ENCODE measurements at places on chromosomes 7 and 10.

DNA sequence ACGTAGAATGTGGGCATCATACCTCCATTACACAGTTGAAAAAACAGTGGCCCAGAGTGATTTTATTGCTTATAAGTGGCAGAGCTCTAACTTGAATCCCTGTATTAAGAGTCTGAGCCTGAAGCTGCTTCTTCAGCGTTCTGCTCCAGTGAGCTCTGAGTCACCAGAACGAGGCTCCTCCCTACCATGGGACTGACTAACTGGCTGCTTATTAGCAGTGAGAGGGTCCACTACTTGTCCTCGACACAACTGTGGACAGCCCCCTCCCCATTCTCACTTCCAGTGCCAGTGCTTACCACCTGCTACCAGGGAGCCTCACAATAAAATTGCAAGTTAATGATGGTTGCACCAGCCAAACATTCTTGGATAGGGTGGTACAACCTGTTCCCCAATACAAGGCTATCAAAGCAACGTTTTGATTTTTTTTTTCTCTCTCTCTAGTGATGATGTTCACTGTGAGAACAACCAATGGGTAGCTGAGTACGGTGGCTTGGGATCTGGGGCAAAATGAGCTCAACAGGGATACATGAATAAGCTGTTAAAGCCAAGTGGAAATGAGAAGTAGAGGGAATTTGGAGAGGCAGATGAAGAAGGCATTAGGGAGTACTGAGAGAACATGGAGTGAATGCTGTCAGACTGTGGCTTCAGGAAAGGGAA is 2.7 kb upstream of the NRG3 start:
- DNase-seq, result no peak

- DNase-seq, result peak; percentile 79
Measured at GRCh38 chr10:63521416-63522276, 445 bp downstream of the REEP3 start.

DNA sequence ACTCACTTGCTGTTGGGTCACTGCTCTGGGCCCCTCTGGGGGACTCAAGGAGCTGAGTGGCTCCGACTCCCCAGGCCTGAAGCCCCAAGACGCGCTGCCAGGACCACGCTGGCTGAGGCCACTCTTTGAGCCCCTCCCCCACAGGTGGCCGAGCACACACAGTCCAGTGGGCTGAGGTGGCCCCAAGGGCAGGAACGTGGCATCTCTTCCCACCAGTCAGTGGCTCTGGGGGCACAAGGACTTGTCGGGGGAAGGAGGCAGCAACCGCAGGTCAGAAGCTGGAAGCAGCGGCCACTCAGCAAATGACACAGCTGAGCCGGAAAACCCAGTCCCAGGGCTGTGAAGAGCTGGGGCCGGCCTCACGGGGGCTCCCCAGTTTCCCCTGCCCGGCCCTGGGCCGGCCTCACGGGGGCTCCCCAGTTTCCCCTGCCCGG is 24.1 kb downstream of the GRIFIN start:
- no peak for DNase-seq

DNA sequence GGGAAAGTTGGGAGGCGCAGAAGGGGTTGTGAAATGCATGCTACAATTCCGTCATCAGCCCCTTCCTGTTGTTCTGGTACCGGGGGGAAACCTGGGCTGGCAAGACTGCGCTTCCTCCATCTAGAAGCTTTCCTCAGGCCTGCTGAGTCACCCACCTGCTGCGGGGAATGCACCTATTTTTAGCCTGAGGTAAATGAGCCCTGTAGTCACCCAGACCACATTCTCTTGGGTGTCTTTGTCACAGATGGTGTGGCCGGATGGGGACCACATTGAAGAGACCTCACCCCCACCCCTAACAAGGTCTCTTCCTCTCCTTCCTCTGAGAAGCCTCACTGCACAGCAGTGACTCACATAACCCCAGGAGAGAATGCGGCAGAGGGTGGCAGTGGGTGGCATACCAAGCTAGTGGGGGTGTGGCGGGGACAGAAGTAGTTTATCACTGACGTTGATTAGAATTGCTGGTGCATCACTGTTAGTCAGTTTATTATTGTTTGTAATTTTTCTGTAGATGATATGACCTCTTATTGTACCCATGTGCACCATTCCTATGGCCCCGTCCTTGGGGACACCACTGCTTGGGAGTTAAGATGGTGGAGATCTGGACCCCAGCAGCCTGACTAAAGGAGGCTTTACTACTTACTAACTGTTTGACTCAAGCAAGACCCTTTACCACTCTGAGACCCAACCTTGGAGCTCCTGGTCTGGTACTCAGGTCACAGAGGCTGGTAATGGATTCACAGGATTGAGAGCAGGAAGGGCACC is 83.0 kb upstream of the DUSP5 start:
- peak; percentile 61 for DNase-seq

GRCh38 chr10:14757394-14757793 is 17.3 kb downstream of the FAM107B start:
- no peak for DNase-seq

- no peak for DNase-seq
Measured at GRCh38 chr10:35838054-35838453, 196.0 kb upstream of the FZD8 start.

DNA sequence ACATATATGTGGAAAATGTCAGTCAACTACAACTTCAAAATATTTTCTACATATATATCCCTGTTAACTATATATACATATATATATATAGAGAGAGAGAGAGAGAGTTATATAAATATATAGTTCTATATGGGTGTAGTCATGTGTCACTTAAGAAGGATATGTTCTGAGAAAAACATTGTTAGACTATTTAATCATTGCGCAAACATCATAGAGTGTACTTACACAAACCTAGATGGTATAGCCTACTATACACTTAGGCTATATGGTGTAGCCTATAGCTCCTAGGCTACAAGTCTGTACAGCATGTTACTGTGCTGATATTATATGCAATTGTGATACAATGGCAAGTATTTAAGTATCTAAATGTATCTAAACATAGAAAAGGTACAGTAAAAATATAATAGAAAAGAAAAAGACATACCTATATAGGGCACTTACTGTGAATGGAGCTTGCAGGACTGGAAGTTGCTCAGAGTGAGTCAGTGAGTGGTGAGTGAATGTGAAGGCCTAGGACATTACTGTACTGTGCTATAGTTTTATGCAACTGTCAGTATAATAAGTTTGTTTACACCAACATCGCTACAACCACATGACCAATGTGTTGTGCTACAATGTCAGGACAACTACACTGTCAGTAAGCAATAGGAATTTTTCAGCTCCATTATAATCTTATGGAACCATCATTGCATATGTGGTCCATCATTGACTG is 18.0 kb upstream of the FGL2 start:
- no peak for DNase-seq

DNA sequence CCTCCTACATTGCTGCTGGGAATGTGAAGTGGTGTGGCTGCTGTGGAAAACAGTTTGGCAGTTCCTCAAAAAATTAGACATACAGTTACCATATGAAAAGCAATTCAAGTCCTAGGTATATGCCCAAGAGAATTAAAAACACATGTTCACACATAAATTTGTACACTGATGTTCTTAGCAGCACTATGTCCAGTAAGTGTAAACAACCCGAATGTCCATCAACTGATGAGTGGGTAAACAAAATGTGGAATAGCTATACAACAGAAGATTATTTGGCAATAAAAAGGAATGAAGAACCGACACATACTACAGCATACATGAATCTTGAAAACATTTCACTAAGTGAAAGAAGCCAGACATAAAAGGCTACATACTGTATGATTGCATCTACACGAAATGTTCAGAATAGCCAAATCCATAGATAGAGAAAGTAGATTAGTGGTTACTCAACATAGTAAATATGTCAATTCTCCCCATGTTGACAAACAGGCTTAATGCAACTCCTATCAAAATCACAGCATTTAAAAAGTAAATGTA is 17.2 kb downstream of the CEP41 start:
- DNase-seq, result no peak

GRCh38 chr7:48046458-48046857 is 11.1 kb downstream of the C7orf57 start:
- DNase-seq, result no peak

DNA sequence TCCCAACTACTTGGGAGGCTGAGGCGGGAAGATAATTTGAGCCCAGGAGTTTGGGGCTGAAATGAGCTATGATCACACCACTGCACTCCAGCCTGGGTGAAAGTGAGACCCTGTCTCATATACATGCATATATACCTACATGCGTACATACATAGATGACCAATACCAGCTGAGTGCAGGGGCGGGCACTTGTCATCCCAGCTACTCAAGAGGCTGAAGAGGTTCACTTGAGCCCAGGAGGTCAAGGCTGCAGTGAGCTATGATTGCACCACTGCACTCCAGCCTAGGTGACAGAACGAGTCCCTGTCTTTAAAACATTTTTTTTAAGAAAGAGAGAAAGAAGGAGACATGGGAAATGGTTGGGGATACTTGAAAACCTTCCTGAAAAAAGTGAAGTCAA is 17.4 kb upstream of the PROSER2 start:
- no peak for DNase-seq

- DNase-seq, result no peak
Measured at GRCh38 chr10:23195846-23196600, 3.9 kb downstream of the PTF1A start.

- no peak for DNase-seq
Measured at GRCh38 chr7:15213093-15213492, 310.5 kb upstream of the DGKB start.

GRCh38 chr7:112182749-112183148 is 23.4 kb downstream of the DOCK4 start:
- no peak for DNase-seq

DNA sequence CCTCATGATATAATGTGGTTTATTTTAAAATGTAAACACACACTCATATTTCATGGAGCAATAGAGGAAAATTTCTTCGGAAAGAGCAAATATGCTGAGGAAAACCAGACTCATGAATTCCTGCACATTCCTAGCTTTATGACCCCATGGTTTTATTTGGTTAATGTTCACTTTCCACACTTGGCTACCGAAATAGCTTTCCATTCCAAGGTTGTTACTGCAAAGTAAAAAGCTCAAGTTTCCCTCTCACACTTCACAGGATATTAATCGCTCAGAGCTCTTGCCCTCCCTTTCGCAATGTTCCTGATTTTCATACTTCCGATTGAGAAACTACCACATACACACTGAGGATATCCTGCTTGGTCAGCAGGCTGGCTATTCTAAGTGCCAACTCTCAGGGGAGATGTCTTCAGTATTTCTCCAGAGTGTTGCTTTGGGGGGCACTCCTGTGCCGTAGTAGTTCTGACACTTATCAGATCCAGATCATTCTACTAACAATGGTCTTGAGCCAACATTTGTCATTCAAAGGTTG is 77.5 kb upstream of the STEAP1B start:
- DNase-seq, result peak; percentile 96

DNA sequence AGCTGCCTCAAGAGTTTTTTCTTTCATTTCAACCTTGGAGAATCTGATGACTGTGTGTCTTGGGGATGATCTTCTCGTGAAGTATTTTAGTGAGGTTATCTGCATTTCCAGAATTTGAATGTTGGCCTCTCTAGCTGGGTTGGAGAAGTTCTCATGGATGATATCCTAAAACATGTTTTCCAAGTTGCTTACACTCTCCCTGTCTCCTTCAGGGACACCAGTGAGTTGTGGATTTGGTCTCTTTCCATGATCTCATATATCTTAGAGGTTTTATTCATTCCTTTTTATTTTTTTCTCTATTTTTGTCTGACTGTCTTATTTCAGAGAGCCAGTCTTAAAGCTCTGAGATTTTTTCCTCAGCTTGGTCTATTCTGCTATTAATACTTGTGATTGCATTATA is 282.3 kb upstream of the CSTF2T start:
- no peak for DNase-seq

GRCh38 chr7:134850066-134850465 is 70.6 kb downstream of the CALD1 start:
- DNase-seq, result peak; percentile 47

GRCh38 chr10:100723770-100724530 is 21.4 kb upstream of the PAX2 start:
- no peak for DNase-seq

- DNase-seq, result no peak
Measured at GRCh38 chr7:101411508-101411874, 48.8 kb downstream of the COL26A1 start.

GRCh38 chr10:73802276-73802991 is 9.0 kb downstream of the NDST2 start:
- DNase-seq, result no peak

GRCh38 chr7:138369797-138370196 is 90.3 kb upstream of the TRIM24 start:
- no peak for DNase-seq

GRCh38 chr10:105104297-105104696 is 463.2 kb downstream of the SORCS3 start:
- no peak for DNase-seq

GRCh38 chr10:60480865-60481563 is 91.3 kb upstream of the ANK3 start:
- peak; percentile 82 for DNase-seq

DNA sequence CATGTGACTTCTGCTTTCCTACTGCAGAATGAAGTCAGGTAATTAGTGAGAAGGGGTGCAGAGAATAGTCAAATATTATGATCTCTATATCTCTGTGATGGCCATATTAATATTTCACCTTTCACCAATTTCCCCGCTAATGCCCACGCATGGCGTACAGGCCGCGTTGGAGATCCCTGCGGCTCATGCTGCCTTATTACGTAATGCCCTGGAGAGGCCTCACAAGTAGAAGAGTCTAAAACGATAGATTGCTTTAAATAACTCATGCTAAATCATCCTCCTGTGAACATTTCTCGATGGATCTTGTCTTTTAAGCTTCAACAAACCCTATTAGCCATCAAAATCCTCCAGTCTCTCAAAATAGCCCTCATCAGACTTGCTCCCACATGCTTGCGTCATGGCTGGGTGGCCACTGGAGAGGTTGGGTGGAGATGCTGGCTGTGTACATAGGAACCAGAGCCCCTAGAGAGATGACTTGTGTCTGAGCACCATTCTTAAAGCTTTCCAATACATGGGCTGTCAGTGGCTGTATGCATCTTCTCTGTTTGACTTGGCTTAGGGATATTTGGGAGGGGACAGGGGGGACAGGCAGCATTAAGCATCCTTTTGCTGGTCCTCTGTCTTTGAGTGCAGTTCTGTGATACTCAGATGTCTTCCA is 79.5 kb upstream of the INSYN2A start:
- no peak for DNase-seq

DNA sequence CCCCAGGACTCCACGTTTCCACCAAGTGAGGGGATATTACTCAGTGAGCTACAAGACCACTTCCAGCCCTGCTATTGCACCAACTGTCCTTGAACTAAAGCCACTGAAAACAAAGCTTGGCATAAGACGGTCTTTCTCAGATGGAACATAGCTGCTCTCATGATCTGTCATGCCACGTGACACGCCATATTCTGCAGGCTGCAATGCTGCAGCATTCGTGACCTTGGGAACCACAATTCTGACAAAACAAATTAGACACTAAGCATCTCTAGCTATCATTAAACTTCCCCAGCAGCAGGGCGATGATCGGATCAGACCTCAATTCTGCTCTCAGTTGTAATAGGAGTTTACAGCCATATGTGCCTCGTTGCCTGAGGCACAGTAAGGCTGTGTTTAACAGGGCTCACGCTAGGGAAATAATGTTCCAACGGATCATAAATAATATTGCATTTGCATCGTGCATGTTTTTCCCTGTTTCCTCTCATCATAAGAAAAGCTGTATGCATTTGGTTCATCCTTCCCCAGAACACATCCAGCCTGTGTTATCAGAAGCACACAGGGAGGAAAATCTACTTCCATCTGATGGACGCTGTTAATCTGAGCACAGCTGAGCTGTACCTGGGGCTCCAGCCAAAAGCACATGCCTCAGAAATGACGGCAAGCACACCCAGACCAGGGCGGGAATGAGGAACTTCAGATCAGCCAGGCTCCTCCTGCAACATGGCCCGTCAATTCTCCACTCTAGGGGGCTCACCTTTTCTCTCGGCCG is 38.6 kb upstream of the CNPY1 start:
- peak; percentile 41 for DNase-seq
